ENCODE measurements at places on chromosomes 1 and 21. TPM values are rescaled to one million over a fixed set of nuclear protein-coding genes. Genes with fewer than 3 reads are reported as not detected.

Gene SRSF11
- total RNA-seq = 91.3 TPM

Gene HCRTR1
- total RNA-seq = not detected

Gene LRRC71
- 0.33 TPM for total RNA-seq

Gene MFAP2
- total RNA-seq = 0.21 TPM

Gene SMPDL3B
- total RNA-seq = 1.3 TPM

Gene C4BPB
- total RNA-seq = 2.0 TPM

Gene KCNT2
- not detected for total RNA-seq

Gene DMRTA2
- 0.16 TPM for total RNA-seq

Data from A549 treated with RU486 at 1 μM for 4 hours (cell line).